ENCODE measurements at places on chromosomes 1 and 21.

DNA sequence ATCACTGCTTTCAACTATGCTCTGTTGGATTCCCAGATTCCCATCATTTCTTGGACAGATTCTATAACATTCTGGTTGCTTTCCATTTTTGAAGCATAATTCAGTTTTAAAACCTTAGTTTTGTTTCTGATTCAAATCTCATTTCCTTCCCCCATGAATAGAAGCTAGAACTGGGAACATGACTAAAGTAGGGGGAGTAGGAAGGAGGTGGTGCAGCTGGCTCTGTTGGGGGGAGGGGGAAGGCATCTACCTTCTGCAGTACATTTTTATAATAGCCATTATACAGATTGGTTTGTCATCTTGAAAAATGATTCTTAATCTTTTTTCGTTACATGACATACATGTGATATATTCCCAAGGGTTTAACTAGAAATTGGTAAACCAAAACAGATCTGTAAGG lies 48.1 kb downstream of the SMG7 start:
- no peak for DNase-seq

GRCh38 chr1:37484325-37485051 lies 10.1 kb downstream of the ZC3H12A start:
- no peak for DNase-seq

GRCh38 chr1:245879091-245879490 lies 628.0 kb downstream of the SMYD3 start:
- no peak for DNase-seq

DNA sequence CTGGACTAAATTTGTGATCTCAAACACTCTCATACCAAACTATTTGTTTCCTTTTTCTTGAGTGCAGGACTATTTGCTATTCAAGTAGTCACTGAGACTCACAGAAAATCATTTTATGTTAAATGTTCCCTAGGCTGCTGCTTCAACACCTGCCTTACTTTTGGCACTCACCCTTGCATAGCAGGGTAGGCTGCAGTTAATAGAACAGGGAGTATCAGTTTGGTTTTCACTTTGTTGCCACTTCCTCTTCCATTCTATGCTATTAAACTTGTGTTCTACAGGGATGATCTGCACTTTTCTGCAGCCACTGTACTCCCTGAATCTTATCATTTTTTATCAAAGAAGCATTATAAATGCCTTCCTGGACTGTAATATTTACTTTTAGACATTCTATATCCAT lies 148.7 kb upstream of the PRMT6 start:
- DNase-seq, result no peak

DNA sequence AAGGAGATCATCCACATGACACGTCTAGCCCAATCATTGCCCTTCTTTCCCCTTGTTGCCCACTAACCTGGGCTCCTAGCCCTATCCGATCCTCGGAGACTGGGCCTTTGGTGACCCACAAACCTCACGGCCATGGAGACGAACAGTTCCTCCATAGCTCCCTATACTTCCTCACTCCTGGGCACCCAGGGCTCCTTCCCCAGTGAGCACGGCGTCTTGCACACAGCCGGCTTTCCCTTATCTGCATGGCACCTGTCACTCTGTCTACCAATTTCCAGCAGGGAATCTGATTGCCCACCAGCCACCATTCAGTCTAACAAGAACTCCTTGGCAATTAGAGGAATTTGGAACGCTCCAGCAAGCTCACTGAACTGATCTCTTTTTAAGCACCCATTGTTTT lies 3.1 kb downstream of the GNG4 start:
- DNase-seq, result no peak

DNA sequence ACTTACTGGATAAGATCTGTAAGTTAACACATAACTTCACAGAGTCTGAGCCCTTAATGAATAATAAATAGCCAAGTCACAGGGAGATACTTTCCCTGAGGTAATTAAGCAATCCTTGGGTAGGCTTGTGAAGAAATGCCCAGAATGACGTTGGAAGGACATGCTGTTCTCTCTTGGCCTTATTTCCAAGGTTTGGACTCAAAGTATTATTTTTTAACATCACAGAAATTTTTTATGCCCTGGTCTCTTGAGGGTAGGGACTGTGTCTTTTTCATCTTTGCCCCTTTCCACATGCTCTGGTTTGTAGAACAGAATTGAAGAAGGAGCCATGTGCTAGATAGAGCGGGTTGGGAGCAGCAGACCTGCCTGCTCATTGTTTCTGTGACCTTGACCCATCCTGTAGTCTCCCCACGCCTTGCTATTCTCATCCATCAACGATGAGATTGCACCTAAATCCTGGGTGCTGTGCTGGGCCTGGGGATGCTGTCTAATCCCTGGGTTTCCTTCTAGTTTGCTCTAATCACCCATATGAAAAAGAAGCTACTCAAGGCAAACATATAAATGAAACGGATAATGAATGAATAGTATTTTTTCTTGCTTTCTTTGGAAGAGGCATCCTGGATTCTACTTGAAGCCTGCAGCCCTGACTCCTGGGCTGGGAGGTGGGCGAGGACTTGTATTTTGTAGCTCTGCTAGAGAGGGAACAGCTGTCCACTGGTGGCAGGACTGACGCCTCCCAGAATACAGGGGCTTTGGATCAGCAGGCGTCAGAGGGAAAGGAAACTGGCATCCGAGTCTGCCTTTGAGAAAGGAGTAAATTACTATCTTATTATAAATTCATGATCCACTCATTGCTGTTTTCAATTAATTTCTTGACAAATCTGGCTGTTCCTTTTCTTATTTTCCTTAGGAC lies 17.5 kb upstream of the LAMTOR5 start:
- DNase-seq, result no peak

DNA sequence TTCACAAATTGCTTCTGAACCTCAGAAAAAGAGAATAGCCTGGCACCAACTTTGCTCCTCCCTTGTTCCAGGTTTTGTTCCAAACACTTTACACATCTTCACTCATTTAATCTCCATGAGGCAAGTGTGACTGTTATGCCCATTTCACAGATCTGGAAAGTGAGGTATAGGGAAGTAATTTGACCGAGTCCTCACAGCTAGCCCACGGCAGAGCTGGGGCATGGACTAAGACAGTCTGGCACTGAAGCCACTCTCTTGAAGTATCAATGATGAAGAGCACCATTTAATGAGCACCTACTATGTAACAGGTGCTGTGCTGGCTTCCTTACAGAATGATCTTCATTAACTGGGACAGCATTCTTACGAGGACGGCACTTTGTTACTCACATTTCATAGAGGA lies 19.0 kb downstream of the C1QB start:
- DNase-seq, result no peak

DNA sequence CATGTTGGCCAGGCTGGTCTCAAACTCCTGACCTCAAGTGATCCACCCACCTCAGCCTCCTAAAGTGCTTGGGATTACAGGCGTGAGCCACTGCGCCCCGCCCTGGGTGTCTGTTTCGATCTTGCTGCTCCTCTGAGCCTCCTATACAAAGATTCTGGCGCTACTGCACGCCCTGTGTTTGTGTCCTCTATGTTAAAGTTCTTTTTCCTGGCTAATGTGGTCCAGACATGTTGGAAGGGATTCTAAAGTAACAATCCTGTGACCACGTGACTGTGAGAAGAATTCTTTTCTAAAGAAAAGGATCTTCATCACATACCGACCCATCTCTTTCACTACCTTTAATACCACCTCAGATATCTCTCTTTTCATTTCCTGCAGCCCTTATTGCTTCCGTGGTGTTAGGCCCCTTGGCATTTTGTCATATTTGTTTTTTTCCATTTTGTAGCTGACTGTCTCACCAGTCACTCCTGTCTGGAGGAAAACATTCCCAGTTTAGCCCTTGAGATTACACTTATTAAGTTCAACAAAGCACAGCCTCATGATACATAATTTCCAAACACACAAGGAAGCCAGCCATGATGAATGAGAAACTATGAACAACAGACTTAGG lies 27.2 kb upstream of the ENO1 start:
- no peak for DNase-seq
